ENCODE measurements at places on chromosomes 3 and 15.

GRCh38 chr3:87501076-87501475 is 224.7 kb upstream of the POU1F1 start:
- no peak for DNase-seq

- no peak for DNase-seq
Measured at GRCh38 chr3:178189854-178190253, 346.4 kb upstream of the KCNMB2 start.

- no peak for DNase-seq
Measured at GRCh38 chr15:75775296-75776064, 62.8 kb upstream of the CSPG4 start.

DNA sequence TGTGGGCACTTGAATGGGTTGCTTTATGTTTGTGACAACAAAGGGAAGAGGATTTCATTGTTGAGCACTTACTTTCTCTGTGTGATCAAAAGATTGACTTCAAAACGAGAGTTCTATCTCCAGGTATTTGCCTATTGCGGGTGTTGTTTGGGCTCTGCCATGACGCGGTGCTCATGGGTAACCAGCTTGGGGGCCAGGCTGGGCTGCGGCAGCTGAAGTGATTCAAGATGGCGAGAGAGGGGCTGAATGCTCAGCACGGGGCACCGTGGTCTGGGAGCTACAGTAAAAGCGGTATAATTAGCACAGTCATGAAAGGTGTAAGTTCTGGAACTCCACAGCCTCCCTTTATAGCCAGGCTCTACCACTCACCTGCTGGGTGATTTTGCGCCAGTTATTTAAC is 31.0 kb upstream of the ADCY5 start:
- no peak for DNase-seq

- DNase-seq, result no peak
Measured at GRCh38 chr3:51580418-51580817, 41.9 kb downstream of the RAD54L2 start.

DNA sequence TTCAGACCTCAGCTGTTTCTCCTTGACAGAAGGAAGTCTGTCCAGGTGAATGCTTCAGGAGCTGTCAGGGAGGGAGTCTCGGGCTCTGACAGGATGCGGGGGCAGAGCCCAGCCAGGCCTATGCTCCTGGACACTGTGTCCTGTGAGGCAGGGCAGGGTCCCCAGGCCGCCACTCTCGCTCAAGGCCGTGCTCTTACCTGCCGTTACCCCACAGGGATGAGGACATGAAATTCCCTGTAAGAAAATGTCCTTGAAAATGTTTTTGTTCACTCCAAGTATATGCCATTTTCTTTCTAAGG is 63.9 kb downstream of the BOC start:
- DNase-seq, result no peak

- DNase-seq, result no peak
Measured at GRCh38 chr3:186165331-186165730, 56.4 kb upstream of the ETV5 start.

- DNase-seq, result no peak
Measured at GRCh38 chr15:57218826-57219576, 157.3 kb upstream of the CGNL1 start.

DNA sequence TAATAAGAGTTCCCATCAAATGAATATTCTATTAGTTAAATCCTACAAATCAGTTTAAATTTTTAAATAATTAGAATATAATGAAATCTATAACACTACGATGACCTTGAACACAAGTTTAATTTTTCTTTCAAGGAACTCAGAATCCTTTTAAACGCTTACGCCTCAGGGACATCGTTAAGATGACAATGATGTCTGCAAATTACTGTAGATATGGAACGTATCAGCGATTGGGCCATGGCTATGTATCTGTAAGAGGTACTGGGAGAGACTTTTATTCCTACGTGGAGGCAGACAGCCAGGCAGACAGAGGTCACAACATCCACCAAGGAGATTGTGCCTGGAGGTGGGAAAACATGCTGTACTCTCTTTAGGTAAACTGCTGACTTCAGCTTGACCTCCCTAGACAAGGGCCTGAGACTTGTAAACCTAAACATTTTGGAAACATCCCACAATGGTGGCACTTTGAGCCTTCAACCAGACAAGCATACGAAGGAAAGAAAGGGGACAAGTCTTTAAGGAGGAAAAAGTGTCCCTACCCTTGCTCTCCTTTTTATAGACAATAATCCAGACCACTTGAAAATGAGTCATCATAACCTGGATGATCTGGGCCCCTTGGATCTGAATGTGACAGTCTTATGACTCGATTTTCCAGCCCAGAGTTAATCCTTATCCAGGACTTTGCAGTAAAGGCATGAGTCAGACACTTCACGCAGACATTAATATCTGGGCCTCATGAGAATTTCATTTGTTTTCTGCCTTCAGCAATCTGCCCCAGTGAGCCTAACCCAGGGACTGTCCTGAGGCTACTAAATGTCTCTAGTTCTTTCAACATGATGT is 6.8 kb upstream of the LDHAL6B start:
- DNase-seq, result no peak

- no peak for DNase-seq
Measured at GRCh38 chr15:65081758-65082157, 5.2 kb downstream of the KBTBD13 start.

DNA sequence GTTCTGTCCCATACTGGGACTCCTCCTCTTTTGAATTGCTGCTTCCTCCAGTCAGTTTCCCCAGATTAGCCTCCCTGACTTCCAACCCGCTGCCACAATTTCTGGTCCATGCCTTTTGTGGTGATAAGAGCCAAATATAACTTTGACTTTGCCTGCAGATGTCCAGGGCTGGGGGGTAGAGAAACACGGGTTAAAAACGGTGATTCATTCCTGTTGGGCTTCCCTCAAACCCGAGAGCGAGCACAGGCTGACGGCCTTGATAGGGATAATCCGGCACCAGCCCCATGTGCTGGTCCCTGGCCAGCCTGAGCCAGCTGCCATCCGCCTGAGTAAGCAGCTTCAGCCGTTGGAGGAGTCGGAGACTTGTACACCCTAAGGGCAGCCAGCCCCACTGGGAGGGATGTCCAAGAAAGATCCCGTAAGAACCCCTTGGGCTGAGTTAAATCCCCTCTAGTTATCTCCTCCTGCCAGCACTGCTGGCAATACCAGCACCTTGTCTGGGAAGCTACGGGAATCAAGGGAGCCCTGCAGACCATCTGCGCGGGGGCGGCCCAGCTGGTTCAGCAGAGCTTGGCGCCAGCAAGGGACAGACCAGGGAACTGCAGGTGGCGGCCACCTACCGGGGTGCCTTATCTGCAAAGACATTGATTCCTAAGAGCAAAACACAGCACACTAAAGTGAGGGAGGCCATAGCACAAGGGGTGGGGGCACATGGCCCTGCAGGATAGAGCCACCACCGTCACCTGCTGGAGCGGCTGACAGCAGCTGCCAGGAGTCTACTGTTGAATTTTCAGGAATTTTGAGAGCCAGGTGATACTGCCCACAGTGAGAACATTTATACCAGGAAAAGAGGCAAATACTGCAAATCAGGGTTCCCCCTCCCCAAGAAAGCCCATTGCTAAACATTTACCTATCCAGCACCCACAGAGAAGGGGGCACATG is 18.1 kb downstream of the CSPG4 start:
- no peak for DNase-seq

DNA sequence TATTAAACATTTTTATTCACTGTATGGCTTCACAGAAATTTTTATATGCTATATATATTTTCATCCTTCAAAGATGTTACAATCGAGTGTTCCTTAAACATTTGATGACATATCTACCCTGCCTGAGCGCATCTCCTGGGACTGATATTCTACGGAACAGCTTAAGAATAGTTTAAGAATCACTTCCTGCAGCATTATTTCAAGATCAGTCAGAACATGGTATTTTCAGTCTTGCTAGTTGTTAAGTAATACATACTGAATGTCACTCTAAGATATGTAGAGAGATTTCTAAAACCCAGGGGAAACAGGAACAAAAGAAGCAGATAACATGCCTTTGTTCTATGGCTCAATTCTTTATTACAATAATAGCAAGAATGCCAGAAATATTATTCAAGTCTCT is 8.7 kb downstream of the COL8A1 start:
- no peak for DNase-seq

- DNase-seq, result no peak
Measured at GRCh38 chr15:35496585-35496984, 49.4 kb downstream of the DPH6 start.

- no peak for DNase-seq
Measured at GRCh38 chr3:1093217-1093616, 393 bp downstream of the CNTN6 start.

GRCh38 chr15:75723171-75723846 is 10.7 kb upstream of the CSPG4 start:
- no peak for DNase-seq

DNA sequence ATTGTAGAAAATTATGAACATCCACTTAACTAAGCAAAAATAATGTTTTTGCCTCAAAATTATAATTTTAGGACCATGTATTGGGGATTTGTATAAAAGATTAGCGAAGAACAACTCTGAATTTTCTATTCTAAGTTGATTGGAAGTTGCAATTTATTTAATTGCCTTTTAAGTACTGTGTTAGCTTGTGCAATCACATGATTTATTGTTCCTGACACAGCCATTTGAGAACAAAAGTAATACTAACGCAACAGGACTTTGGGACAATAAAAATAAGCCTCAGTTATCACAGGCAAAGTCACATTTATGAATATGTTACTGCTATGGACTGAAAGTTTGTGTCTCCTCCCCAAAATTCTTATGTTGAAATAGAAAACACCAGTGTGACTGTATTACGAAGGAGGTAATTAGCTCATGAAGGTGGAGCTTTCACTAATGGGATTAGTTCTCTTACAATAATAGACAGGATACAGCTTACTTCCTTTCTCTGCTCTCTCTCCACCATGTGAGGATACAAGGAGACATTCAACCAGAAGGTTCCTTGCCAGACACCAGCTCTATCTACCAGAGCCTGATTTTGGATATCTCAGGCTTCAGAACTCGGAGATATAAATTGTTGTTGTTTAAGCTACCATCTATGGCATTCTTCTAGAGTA is 745.9 kb downstream of the ZBBX start:
- DNase-seq, result no peak

DNA sequence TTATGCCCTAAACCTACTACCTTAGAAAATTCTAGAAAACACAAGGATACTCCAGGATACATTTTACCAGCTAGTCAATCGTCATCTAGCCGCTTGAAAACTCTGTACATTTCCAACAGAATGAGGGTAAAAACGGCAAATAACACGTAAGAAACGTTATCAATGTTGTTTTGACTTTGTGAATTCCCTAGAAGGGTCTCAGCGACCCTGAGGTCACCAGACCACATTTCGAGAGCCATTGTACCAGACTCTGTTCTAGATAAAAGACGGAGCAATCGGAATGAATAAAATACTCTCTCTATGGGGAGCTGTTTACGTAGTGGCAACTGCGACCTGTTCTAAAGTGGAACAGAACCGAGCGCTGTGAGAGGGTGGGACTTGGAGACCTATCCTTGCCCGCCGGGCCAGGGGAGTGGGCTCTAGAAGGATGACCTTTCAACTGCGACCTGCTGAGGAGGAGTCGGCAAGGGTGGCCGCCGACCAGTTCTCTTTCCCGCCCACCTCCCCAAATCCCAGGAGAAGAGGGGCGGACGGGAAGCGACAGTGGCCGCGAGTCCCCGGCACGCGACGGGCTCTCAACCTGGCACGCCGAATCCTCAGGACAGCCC is 778 bp upstream of the AP4E1 start:
- DNase-seq, result peak; percentile 27

DNA sequence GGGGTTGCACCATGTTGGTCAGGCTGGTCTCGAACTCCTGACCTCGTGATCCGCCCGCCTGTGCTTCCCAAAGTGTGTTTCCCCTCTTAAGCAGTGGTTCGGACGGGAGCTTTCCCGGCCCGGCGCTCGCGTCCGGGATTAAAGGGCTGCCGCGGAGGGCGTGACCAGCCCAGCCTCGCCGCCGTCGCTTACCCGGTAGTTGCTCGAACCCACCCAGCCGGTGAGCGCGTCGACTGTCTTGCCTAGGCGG is 513 bp downstream of the CLASP2 start:
- DNase-seq, result no peak

- DNase-seq, result no peak
Measured at GRCh38 chr3:190399677-190400076, 11.7 kb downstream of the CLDN16 start.

- DNase-seq, result no peak
Measured at GRCh38 chr3:9069971-9070370, 106.7 kb upstream of the RAD18 start.

GRCh38 chr3:132783152-132783551 is 60.9 kb upstream of the NPHP3 start:
- DNase-seq, result no peak

DNA sequence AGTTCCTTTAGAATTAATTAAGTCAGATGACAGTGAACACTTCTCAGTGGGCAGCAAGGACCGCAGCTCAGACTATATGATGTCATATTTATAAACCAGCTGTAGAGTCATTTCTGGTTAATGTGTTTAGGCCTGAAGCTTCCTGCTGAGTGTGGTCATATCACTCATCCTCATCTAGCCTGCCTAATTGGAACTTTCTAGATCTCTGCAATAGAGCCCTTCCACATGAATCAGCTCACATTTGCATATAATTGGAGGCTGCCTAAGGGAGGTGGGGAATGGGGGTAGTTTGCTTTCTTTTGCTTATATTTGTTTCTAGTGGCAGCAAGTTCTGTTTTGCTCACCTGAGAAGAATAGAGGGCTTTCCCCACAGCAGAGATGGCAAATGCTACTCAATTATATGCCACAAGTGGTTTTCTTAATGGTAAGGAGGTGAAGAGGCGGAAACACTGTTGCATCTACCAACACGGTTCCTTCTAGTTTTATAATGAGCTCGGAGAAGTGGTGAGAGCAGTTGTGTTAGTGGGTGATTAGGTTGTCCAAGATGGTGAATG is 148.1 kb downstream of the KLHL25 start:
- DNase-seq, result no peak

DNA sequence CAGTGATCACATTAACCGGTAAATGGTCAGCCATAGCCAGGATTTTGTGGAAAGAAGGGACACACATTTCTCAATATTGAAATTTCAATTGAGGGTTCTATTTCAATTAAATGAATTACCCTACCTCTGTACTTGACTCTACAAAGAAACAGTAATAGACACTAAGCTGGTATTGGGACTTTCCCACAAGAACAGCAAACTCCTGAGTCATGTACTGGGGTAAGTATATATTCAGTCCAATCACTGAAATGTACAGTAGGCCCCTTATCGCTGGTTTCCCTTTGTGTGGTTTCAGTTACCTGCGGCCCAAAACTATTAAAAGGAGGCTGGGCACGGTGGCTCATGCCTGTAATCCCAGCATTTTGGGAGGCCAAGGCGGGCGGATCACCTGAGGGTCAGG is 17.6 kb downstream of the ASB14 start:
- no peak for DNase-seq

Measured in T follicular helper cell (primary cell).